ENCODE measurements at places on chromosomes 2 and 18.

GRCh38 chr2:47109007-47109375, 46.1 kb downstream of the STPG4 start:
- no peak for DNase-seq

DNA sequence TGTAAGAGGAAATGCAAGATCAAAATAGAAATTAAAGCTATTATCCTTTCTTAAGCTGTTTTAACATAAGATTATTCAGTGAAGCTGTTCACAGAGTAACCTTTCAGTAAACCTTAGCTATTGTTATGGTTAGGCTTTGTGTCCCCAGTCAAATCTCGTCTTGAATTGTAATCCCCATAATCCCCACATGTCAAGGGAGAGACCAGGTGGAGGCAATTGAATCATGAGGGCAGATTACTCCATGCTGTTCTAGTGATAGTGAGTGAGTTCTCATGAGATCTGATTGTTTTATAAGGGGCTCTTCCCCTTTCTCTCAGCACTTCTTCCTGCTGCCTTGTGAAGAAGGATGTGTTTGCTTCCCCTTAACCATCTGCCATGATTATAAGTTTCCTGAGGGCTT, 424.4 kb downstream of the DSEL start:
- DNase-seq = no peak

DNA sequence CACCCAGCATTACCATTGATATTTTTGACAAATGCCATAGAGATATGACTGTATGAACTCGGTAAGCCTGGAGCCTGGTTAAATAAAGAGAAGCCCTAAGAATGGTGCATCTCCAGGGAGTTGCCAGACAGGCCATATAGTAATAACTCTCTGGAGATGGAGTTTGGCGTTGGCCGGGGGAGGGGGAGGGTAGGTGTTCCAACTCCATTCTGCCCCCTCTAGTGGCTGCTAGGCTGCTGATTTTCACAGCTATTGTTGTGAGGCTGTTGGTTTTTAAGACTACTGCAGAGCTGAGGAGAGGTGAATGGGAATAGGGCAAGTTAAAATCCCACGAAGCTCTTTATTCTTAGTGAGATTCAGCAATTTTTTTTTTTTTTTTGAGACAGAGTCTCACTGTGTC, 99.9 kb downstream of the GALNT14 start:
- DNase-seq = no peak

DNA sequence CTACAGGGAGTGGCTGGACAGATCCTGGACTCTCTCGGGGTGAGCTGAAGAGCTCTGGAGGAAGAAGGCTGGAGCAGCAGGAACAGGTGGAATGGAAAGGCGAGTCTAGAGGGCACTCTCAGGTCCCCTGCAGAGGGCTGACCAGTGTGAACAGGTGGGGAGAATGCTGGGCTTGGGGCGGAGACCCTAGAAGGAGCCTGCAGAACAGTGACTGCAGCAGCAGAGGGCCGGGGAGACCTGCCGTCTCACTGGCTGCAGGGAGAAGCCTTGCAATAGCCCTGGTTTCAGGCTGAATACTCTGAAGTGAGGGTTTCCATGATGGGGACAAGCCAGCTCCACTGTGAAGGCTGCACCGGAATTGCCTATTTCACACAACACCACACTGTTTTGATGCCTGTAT, 626.7 kb upstream of the SALL3 start:
- no peak for DNase-seq

DNA sequence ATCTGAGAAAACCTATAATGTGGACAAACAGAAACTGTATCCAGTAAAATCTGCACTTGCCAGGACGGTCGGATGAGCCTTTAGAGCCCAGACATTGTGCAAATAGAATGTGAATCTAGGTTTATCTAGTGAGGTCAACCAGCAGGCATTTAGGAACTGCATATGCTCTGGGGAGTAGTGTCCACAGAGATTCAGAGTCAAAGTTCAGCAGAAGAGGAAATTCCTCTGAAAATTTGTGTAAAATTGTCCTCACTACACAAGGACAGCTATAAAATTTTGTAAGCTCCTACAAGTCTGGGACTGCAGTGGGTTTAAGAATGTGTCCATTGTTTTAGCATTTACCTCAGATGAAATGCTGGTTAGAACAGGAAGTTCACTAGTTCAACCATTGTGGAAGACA, 9.8 kb upstream of the NDUFV2 start:
- no peak for DNase-seq

DNA sequence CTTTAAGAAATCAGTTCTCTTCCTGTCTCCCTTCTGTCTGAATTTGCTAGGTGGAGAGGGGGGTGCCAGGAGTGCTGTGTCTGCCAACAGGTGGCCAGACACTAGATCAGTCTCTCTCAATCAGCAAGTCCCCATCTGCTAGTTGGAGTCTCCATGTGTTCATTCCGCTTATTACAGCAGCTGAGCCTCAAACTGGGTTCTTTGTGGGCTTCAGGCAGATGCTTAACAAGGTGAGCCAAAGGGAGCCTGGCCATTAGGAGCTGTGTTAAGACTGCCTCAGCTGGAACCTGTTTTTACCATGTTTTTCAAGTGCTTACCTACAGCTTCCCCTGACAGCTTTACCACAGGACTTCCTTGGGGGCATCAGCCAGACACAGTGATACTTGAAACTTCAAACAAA, 401.9 kb downstream of the LRP1B start:
- DNase-seq = no peak

DNA sequence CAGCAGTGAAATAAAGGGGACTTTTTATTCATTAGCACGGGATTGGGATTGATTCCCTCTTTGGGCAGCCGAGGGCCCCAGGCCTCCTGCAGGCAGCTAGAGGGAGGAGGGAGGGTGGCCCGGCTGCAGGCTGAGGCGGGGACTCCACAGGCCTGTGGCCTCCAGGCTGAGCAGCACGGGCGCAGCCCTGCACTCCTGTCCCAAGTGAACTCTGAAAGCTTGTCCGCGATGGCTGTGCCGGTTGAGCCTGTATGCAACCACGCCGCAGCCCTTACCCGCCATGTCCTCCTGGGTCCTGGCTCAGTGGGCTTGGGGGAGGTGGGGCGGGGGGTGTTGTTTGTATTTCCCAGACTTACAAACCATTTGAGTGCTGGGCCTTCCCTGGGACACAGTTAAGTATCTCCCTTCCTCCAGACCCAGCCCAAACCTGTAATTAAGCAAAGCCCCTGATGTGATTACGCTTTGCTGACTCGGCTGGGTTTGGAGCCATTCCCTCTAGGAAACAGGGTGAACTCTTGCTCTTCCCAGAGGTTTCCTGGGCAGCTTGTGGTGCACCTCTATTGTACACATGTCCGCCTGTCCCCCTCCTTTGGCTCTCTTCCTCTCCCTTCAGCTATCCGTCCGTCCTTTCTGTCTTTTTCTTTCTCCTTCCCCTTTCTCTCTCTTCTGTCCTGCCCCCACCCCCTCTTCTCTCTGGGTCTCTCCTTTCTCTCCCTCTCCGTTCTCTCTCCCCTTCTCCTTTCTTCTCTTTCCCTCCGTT, 5.3 kb downstream of the GLI2 start:
- no peak for DNase-seq

DNA sequence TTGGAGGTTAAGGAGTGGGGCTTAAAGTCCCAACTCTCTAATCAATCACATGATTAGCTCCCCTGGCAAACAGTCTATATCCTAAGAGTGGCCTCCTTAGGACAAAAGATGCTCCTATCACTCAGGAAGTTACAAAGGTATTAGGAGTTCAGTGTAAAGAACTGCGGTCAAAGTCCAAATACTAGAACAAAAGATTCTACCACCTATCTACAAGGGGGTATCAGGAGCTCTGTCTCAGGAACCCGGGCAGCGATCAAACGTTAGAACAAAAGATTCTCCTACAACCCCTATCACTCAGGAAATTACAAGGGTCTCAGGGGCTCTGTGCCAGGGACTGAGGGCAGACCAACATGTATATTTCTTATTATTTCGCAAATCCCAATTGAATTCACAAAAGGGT, 58.0 kb downstream of the DTNB start:
- no peak for DNase-seq

DNA sequence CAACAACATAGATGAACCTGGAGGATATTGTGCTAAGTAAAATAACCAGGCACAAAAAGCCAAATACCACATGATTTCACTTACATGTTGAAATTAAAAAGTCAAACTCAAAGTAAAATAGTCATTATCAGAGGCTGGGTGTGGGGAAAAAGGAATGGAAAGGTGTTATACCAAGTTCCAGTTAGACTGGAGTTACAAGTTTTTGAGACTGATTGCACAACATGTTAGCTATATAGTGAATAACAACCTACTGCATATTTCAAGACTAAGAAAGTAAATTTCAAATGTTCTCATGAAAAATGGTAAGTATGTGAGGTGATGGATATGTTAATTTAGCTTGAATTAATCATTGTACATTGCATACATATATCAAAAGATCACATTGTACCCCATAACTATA, 116.8 kb upstream of the HNMT start:
- DNase-seq = no peak

- DNase-seq = no peak
Observed at GRCh38 chr2:118103951-118104940, 16.0 kb downstream of the INSIG2 start.

DNA sequence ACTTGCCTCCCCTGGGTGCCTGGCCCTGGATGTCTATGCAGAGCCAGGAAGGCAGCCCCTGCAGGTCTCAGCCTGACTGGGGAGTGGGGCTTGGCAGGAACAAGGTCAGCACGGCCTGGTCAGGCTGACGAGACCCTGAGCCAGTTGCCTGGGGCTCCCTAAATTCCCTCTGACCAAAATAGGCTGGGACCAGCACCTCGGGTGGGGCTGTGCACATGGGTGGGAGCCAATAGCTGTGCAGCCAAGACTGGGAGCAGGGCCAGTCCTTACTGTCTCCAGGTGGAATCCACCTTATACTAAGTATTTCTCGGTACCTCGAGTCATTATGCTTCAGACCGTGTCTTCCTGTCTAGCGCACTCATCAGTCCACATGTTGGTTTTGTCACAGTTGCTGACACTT, 11.4 kb upstream of the IL1R2 start:
- DNase-seq = no peak

GRCh38 chr2:25170888-25171287, 2.5 kb upstream of the POMC start:
- no peak for DNase-seq

DNA sequence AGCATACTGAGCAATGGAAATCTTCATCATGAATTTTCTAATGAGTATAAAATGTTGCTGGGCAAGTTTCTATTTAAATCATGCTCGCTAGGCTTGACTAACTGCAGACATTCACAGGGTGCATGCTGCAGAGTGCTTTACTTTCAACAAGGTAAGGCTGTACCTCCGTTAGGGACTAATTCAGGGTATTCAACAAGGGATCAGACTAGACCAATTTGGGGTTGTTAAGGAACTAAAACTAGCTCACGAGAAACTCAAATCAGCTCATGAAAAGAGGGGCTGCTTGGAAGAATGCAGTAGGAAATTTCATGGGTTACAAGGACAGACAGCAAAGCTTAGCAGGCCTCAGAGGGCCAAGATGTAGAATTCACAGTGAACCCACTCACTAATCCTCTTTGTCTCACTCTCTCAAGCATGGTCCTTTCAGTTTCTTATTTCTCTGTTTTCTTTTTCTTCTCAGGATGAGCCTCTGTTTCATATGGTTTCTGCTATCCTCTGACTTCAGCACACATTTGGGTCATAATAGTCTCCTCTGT, 2.2 kb downstream of the MYO3B start:
- no peak for DNase-seq

GRCh38 chr18:24267878-24268277, 129.0 kb downstream of the CABYR start:
- no peak for DNase-seq

- DNase-seq = no peak
Observed at GRCh38 chr2:204517154-204517553, 28.1 kb upstream of the PARD3B start.

- no peak for DNase-seq
Observed at GRCh38 chr2:233165543-233165894, 86.0 kb upstream of the ATG16L1 start.

- DNase-seq = no peak
Observed at GRCh38 chr2:225531559-225531958, 132.0 kb downstream of the NYAP2 start.

- no peak for DNase-seq
Observed at GRCh38 chr18:11736656-11737055, 47.6 kb downstream of the GNAL start.

DNA sequence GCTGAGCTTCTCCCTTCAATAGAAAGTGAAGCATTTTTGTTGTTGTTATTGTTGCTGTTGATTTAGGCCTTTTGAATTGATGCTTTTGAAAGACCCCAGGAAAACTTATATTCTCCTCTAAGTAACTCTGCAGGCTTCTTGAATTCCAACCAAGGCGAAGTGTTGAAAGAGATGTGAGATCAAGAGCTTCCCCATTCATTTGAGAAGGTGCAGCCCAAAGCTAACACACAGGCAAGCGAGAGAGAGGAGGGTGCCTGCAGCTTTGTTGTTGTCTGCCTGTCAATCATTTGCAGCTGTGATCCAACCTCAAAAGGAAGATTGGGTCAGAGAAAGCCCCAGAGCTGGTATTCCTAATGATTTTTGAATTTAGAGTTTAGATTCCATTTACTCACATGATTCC, 963.6 kb upstream of the CNTNAP5 start:
- no peak for DNase-seq

- no peak for DNase-seq
Observed at GRCh38 chr2:215654148-215654819, 218.4 kb upstream of the FN1 start.

GRCh38 chr2:55489467-55490062, 30.0 kb upstream of the CFAP36 start:
- no peak for DNase-seq

DNA sequence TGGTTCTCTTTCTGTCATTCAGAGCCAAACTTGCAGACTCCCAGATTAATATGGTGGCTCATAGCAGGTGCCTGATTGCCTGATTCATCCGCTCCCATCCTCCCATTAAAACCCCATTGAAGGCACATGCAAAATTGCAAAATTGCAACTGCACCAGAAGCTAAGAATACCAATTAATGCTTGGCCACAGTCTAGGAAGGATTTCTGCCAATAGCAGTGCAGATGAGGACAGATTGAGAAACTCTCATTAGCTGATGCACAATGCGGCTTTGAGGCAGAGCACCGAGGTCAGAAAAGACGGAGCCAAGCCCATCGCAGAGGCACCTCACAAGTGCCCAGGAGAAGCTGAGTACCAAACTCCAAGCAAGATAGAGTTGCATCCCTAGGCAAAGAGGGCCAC, 172.8 kb downstream of the ARL4C start:
- DNase-seq = no peak

GRCh38 chr2:146241023-146241422, 1603.8 kb upstream of the ACVR2A start:
- DNase-seq = no peak

GRCh38 chr2:233094614-233095013, 34.5 kb downstream of the INPP5D start:
- DNase-seq = no peak

GRCh38 chr2:178194600-178195389, 483 bp downstream of the OSBPL6 start:
- DNase-seq = peak; percentile 1

- no peak for DNase-seq
Observed at GRCh38 chr2:170084820-170085491, 93.0 kb upstream of the MYO3B start.

- DNase-seq = no peak
Observed at GRCh38 chr2:191200910-191201309, 44.3 kb upstream of the MYO1B start.

GRCh38 chr2:69213782-69214181, 173.2 kb downstream of the GFPT1 start:
- DNase-seq = no peak

- DNase-seq = no peak
Observed at GRCh38 chr2:169637620-169638019, 53.5 kb downstream of the PPIG start.

GRCh38 chr2:196384729-196385128, 213.4 kb upstream of the STK17B start:
- no peak for DNase-seq

GRCh38 chr18:26536664-26537063, 11.7 kb downstream of the KCTD1 start:
- DNase-seq = no peak

GRCh38 chr18:7856116-7856515, 289.0 kb downstream of the PTPRM start:
- no peak for DNase-seq

All from NCI-H1092 (cell line).